COLO829 (cell line): ENCODE measurements at places on chromosomes 13 and 19.

GRCh38 chr19:45179072-45179891, 698 bp downstream of the BLOC1S3 start:
- no peak for DNase-seq

- DNase-seq = no peak
These were observed 28.7 kb upstream of the EPHX3 start for GRCh38 chr19:15260939-15261338.

GRCh38 chr13:45670189-45670885, 31.8 kb upstream of the CBY2 start:
- DNase-seq = no peak

DNA sequence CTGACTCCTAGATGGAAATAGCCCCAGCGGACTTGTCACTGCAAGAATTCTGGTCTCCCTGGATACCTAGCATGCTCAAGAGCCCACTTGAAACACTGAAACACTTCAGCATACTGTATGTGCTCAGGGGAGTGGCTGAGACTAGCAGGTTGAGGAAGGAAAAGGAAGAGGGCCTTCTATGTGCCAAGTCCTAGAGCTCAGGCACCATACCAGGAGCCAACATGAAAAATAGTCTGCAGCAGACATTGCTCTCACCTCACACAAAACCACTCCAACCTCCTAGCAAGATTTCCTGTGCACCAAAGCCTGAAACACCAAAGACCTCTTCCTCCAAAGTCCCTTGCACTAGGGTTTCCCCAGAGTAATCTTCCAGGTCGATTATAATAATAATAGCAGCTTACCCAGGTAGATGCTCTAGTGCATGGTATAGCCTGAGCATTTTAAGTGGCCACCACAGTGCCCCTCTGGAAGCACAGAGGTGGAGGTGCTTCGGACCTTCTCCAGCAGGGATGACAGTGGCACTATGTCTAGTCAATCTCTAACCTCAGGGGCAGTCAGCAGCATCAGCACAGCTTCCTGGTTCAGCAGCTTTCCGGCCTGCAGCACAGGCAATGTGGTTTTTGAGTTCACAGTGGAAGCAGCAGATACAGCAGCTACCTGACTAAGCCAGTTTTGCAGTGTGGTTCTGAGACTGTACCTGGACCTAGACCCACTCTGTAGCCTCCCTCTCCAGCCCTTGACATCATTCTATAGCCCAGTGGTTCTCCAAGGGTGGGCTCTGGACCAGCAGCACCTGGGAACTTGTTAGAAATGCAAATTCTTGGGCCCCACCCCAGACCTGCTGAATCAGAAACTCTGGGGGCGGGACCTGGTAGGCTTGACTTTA, 45.6 kb upstream of the UBE2L5 start:
- no peak for DNase-seq

DNA sequence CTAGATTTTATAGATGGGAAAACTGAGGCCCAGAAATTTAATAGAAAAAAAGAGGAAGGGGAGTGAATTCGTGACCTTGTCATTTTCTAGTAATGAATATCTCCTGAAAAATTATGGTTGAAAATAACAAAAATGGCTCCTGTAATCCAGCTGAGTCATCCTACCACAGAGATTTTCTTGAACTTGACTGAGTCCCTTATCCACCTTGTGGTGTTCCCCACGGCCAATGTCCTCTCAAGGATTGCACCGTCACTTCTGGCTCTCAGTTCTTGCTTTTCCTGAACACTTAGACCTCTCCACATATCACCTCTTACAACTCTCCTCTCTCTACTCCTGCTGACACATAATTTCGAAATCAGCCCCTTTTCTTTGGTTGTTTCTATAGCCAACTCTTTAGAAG, 1.2 kb upstream of the KATNAL1 start:
- DNase-seq = no peak

DNA sequence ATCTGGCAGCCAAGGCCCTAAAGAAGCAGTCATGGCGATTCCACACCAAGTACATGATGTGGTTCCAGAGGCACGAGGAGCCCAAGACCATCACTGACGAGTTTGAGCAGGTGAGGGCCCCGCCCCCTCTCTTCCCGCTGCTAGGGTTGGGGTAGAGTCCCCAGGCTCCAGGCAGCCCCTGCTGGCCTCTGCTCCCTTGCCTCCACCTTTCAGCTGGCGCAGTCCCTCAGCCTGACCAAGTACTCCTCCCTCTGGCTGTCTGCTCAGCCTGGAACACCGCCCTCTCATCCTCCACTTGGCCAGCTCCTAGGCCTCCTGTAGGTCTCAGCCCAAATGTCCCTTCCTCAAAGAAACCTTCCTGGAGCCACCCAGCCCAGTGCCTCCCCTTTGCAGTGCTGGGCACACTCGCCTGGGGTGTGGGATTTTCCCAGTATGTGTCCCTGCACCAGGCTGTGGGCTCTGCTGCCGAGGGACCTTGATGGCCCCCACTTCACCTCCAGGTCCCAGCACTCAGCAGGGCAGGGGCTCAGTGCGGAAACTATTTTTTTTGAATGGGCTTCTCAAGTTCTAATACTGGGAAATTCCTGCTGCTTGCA, 5.7 kb downstream of the LENG1 start:
- DNase-seq = no peak

DNA sequence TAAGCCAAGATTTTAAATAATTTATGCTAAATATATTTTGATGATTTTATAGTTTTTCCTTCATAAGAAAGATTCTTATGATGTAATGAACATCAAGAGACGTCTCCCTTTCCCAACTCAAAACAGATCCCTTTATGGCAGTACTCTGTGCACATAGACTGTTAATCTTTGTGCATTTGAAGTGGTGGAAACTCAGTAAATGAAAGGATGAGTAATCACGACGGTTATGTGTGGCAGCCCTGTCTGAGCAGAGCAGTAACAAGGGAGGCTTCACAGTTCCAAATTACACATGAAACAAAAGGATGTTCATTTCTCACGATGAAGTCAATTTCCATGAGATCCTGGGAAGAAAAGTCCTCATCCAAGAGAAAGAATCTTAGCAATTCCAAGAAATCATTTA, 498.1 kb downstream of the KLF5 start:
- peak; percentile 94 for DNase-seq

DNA sequence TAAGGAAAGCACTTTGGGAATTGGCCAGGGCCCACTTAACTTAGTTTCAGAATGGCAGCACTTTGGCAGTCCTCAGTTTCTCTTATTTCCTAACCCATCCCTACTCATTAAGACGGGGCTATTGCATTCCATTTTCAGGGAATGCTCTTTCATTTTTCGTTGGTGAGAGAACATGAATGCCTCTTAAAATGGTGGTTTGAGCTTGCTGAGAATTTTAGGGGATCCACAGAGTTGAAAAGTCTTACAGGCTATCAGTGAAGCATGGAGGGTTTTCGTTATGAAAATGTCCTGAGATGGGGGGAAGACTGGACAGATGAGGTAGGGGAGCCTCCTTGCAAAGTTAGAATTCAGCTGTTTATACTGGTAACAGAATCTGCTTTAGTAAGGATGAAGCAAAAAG, 71.4 kb downstream of the LRCH1 start:
- DNase-seq = no peak

DNA sequence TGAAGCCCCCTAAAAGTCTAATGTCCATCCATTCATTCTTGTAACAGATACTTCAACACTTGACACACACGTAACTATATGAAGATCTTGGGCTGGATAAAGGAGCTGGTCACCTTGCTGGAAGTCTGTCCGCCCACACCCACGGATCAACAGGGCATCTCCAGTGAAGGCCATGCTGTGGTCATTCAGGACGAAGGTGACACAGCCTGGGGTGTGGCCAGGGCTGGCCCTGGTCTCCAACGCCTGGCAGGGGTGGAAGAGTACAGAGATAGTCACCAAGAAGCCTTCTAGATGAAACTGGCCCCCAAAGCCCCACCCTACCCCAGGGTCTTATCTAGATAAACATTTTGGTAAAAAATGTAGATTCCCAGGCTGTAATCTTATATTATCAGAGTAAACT, 6.8 kb upstream of the PHLDB3 start:
- no peak for DNase-seq
